Uterus (tissue), 4 donors: ENCODE measurements at places on chromosomes 6 and 20. TPM values are rescaled to one million over a fixed set of nuclear protein-coding genes. Genes with fewer than 3 reads are reported as not detected.

FAM83C gene
- total RNA-seq, result not detected

GRCh38 chr20:56400001-56400640 is 7.7 kb downstream of the CSTF1 start:
- H3K36me3 ChIP-seq, result no peaks in the 10 kb centered on the region
- DNase-seq, result no peak
- no peak overlapping the region for H3K4me3 ChIP-seq
- H3K27ac ChIP-seq, result no peak overlapping the region
- no peaks in the 10 kb centered on the region for H3K27me3 ChIP-seq
- H3K4me1 ChIP-seq, result no peaks in the 10 kb centered on the region

GRCh38 chr20:11912013-11912658 is 5.6 kb upstream of the BTBD3 start:
- DNase-seq, result no peak
- no peaks in the 10 kb centered on the region for H3K27me3 ChIP-seq
- H3K27ac ChIP-seq, result no peak overlapping the region

RBPJL gene
- total RNA-seq, result not detected

OLIG3 gene
- not detected for total RNA-seq

DNA sequence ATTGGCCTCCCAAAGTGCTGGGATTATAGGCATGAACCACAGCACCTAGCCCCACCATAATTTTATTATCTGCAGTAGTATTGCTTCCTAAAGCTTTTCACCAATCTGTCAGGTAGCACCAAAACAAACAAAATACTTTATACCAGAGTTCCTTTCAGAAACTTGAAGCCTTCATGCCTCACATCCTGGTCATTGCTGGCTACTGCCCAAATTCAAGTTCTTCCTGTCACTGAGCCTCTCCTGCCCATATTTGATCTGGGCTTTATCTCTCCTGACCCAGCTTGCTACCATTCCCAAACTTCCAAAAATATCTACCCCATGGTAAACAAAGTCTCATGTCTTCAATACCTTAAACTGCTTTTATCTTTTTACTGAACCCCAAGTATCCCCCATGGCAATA is 34.9 kb upstream of the DST start:
- no peak for DNase-seq
- no peaks in the 10 kb centered on the region for H3K27me3 ChIP-seq
- no peak overlapping the region for H3K4me3 ChIP-seq
- H3K36me3 ChIP-seq, result no peaks in the 10 kb centered on the region
- no peak overlapping the region for H3K27ac ChIP-seq
